Activated CD4-positive, alpha-beta memory T cell treated with anti-CD3 and anti-CD28 coated beads for 36 hours (primary cell): ENCODE measurements at places on chromosomes 5 and 9.
A peak's percentile ranks its signal among the peaks of the same experiment; 100 is the strongest.

GRCh38 chr9:117138231-117138630 lies 276.6 kb downstream of the ASTN2 start:
- DNase-seq = no peak

DNA sequence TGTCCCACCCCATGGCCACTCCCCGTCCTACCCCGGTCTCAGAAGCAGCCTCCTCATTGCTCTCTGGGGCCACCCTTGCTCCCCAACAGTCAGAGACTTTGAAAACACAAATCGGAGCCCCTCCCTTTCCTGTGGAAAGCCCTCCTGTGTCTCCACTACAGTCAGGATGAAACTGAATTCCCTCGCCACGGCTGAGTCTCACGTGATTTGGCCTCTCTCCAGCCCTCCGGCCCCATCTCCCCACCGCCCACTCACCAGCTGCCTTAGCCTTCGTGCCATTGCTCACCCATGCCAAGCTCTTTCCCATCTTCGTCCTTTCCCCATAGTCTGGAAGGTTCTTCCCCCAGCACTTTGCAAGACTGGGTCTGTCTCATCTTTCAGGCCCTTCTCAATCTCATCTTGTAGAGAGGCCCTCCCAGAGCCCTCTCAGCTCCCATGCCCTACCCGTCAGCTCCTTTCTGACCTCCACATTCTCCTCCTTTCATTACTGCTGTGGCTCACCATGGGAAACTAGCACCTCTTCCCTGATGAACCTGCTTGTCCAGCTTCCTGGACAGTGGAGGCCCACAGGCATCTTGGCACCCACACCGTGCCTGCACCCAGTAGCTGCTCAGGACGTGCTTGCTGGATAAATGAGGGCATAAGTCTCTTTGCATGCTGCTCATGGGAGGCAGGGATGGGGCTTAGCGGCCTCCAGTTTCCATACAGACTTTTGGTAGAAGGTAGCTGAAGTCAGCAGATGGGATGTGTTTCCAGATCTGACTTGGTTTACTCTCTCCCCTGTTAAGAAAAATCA lies 126.4 kb upstream of the COL5A1 start:
- no peak for DNase-seq

DNA sequence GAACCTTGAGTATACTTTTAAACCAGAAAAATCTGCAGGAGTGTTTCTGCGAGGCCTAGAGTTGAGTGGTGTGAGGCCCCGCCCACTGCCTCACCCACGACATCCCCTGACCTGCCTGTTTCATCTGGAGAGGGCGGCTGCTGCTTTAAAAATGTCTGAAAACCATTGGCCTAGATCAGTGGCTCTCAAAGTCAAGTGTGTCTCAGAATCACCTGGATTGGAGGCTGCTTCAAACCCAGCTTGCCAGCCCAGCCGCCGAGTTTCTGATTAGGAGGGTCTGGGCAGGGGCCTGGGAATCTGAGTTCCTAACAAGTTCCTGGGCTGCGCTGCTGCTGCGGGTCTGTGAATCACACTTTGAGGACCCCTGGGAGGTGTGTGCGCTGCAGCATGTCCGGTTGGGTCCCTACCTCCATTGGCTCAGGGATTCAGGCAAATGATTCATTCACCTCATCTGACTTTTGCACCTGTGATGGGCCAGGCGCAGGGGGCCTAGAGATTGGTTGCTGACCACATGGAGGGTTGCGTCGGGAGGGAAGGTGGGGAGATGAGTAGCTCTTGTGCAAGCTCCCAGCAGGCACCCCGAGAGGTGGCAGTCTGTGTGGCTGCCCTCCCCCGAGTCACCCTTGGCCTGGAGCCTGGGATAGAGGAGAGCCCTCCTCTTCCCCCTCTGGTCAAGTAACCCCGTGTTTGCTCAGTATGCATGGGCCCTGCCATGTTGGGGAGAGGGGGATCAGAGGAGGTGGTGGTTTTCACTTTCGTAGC lies 27.6 kb upstream of the HMCN2 start:
- DNase-seq = peak; percentile 29

- no peak for DNase-seq
Measured at GRCh38 chr5:153429761-153430380, 60.6 kb upstream of the GRIA1 start.

DNA sequence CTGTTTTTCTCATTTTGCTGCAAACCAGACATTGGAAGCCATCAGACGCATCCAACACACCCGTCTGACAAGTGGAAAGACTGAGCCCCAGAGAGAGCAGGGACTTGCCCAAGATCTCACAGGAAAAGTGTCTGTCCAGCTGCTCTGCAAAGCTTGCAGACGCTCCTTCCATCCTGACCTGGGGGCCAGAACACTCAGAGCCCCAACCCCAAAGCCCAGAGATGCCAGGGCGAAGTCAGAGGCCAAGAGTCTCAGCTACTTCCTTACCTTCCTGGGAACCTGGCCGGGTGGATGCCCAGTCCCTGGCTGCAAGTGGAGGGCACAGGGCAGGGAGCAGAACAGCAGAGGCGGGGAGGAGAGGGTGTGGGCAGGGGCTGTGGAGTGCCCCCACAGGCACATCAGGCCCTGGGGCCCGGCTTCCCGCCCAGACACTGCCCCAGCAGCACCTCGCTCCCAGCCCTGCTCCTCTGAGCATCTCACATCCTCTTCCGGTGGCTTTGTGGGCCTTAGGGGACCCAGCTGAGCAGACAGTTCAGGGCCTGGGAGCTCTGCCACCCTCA lies 9.7 kb upstream of the RALGDS start:
- peak; percentile 77 for DNase-seq

DNA sequence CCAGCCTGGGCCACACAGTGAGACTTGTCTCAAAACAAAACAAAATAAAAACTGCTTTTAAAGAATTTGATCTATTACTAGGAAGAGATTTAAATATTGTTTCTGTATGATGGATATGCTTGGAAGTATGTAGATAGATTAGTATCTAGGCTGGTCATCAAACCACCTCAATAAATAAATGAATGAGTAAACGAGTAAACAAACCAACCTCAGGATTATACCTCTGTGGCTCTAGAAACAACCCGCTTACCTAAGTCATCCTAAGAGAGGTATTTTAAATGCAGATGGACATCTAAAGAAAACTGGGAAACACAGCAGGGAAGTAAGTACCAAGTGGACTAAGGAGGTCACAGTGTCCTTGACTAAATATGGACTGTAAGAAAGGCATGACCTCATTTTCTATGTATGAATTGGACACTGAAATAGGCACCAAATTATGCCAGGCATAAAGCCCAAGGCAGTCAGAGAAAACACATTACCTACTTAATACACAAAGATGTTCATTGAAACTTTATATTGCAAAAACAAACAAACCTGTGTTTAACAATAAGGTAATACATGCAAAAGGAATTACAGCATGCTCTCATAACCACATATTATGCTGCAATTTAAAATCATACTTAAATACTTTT lies 7.3 kb downstream of the ANKH start:
- DNase-seq = no peak

- DNase-seq = no peak
Measured at GRCh38 chr9:29830821-29831220, 2257.5 kb upstream of the C9orf72 start.

GRCh38 chr5:99058466-99058865 lies 129.7 kb upstream of the CHD1 start:
- no peak for DNase-seq

DNA sequence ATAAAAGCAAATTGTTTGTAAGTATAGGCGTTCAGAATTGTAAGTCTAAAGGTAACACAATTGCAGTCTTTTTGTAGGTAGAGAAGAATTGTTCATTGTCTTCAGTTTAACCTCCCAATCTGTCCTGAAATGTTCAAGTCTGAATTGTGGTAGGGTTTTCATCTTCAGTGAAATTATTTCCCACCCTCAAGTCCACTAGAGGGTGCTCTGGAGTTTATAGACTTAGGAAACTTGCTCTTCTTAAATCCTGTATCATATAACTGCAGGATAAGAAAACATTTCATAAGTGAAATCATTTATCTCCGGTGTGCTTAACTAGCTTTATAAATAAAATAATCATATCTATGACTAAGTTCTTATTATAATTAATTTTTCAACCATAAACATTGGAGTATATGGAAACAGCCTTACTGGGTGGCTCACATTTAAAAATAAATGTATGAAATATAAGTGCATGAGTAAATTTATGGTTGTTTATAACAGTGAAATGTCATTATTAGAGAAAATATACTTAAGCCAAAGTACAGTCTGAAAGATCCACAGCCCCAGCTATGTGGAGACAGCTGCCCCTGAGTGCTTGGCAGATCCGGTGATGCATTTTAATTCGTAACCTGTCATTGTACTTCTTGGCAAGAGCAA lies 182.4 kb upstream of the OTULINL start:
- no peak for DNase-seq

DNA sequence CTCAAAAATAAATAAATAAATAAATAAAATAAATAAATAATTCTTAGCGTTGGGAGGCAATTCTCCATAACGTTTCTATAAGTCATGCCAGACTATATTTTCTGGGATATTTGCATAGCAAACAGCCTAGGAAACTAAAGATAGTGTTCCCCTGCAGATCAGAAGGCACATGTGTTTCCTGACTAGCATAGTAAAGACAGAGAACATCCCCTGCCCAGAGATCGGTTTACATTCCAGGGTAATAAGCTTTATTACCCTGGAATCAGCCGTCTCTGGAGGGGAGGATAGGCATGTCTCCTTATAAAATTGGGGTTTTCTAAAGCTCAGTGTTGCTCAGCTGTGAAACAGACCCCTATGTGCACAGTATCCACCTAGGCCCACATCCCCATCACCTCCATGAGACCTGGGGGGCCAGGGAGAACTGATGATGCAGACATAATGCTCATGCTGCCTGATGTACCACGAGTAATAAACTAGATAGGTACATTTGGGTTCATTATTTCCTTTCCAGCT lies 36.9 kb upstream of the IFNK start:
- no peak for DNase-seq

DNA sequence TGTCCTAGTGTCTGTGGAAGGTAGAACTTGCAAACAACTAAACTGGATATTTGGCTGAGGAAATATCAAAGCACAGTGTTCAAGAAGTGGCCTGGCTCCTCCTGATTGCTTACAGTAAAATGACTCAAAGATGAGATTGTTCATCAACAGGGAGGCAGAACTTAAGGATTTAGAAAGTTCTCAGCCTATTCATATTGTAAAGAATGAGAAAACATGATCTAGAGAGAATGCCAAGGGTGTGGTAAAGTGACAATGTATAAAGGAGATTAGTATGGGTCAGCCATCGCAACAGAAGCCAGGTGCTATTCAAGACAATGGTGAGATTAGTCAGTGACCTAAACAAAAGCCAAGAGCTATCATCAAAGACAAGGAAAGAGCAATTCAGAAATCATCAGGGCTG lies 372.3 kb downstream of the SPOCK1 start:
- DNase-seq = no peak

DNA sequence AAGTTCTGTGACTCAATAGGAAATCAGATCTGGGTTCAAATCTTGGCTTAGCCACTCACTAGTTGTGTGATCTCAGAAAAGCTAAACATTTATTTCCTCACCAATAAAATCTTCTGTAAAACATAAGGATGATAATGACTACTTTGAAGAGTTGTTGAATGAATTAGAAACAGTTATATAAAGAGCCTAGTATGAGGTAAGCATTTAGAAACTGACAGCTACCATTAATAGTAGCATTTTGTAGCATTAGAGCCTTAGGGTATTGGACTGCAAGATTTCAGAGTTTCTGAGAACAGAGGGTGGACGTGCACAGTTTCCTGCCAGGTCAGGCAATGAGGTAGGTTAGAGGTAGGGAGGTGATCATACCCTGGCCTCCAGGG lies 293.2 kb downstream of the CWC27 start:
- DNase-seq = no peak

- DNase-seq = no peak
Measured at GRCh38 chr9:35906923-35907699, 1.1 kb downstream of the HRCT1 start.

GRCh38 chr9:125464591-125465385 lies 203.2 kb downstream of the GAPVD1 start:
- DNase-seq = no peak

DNA sequence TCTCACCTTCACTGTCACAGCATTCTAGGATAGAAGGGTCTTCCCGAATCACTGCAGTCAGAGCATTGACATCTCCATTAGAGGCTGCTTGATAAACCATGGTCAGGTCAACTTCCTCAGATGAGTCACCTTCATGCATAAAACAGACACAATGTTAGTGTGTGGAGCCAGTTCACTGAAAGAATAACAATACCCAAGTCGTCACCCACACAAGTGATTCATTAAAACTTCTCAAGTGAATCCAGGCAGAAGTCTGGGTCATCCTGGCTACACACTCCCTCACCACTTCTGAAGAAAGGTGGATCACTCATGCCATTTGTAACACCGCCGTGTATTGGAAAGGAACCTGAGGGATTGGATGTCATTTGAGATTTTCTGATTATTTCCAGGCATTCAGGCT lies 49.6 kb downstream of the ANKRD55 start:
- DNase-seq = no peak

GRCh38 chr5:140969880-140970279 lies 3.6 kb downstream of the PCDHAC2 start:
- no peak for DNase-seq

DNA sequence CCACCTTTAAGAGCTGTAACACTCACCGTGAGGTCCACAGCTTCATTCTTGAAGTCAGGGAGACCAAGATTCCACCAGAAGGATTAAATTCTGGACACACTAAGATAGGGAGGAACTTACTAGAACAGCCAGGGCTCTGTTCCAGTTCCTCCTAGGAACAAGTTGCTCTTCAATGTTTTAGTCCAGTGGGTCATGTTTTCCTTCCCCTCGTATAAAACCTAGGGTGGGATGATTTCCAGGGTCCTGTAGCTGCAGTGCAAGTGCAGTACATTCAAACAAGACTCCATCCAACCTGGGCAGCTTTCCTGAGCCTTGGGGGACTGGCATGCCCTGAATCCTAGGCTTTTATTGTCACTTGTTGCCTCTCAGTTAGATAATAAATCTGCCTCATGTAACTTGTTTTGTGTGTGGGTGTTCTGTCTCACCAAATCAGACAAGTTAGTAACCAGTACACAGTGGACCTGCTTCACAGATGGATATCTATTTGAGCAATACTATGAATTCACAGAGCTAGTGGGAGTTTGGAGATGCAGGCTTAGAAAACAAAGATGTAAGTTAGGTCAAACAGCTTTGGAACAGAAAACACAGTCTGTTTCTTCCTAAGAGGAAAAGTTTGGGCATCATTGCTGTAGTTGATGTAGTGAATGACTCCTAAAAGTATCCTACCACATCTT lies 405.6 kb downstream of the GABRG2 start:
- DNase-seq = no peak

DNA sequence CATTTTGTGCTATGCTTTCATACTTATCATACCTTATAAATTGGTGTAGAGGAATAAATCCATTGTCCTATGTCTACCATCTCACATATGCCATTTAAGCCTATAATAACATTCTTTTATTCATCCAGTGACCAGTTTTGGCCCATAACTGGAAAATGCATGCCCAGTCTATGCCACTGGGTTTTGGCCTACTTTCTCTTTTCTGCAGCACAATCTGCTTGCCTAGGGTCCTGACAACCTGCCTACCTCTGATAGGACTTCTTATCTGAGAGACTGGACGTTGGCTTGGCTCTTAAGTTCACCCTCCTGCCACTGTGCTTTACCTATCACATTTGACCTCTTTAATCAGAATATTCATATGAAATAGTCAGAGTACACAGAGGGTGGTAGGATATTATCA lies 103.0 kb downstream of the PRR16 start:
- no peak for DNase-seq

- no peak for DNase-seq
Measured at GRCh38 chr5:60295423-60295822, 401.9 kb upstream of the PDE4D start.
